ENCODE measurements at places on chromosomes 5 and 9. TPM values are rescaled to one million over a fixed set of nuclear protein-coding genes. Genes with fewer than 3 reads are reported as not detected.
A peak's percentile ranks its signal among the peaks of the same experiment; 100 is the strongest.

Gene PCDHB3
- 1.4 TPM for total RNA-seq

GRCh38 chr9:7212101-7212500, 454.3 kb downstream of the KDM4C start:
- no peak for DNase-seq

GRCh38 chr9:6054280-6055099, 39.1 kb upstream of the RANBP6 start:
- peak; percentile 62 for DNase-seq

GRCh38 chr9:19223724-19224123, 6.8 kb upstream of the DENND4C start:
- no peak for DNase-seq

DNA sequence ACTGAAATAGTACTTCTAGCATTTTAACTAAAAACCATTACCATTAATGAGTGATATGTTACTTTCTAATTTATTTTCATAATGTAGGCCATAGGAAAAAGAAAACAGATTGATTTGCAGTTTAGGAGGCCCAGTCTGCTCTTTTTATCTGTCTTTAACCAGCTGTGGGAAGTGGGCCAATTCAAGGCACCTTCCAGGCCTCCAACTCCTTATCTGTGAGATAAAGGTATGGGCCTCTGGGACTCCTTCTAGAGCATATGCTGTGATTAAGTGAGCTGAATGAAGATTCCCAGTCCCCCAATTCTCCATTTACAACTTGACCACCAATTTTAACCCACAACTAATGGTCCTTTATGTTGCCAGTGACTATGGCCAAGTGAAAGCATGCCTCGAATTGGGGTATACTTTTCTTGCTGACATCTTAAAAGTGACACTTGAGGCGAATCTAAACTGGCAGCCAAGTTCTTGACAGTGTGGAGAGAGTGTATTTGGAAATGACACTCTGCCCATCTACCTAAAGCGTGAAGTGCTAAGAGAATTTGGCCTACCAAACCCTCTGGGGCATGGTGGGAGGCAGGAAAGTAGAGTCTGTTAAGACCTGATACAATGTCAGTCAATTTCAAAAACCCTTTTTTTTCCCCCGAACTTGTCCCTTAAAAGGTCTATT, 88.3 kb downstream of the PIK3R1 start:
- no peak for DNase-seq

Measured in mucosa of gallbladder (tissue), 1 donor.